ENCODE measurements at places on chromosomes 12 and 14.

DNA sequence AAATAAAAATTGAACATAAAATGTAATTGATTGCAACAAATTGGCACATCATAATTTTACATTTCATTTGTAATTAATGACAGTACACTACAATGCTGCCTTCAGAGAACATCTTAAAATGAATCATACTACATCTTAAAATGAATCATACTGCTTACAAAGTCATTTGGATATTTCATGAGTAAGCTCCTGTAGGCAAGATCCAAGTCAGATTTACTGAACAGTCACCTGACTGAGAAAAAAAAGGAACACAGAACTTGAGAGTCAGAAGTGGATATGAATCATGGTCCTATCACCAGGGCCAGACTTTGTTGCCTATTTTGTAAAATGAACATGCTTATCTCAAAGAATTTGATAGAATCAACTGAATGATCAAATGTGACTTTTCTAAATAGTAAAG is 32.7 kb upstream of the FBLN5 start:
- DNase-seq, result no peak

- no peak for DNase-seq
Observed at GRCh38 chr12:45089411-45090075, 38.6 kb upstream of the DBX2 start.

DNA sequence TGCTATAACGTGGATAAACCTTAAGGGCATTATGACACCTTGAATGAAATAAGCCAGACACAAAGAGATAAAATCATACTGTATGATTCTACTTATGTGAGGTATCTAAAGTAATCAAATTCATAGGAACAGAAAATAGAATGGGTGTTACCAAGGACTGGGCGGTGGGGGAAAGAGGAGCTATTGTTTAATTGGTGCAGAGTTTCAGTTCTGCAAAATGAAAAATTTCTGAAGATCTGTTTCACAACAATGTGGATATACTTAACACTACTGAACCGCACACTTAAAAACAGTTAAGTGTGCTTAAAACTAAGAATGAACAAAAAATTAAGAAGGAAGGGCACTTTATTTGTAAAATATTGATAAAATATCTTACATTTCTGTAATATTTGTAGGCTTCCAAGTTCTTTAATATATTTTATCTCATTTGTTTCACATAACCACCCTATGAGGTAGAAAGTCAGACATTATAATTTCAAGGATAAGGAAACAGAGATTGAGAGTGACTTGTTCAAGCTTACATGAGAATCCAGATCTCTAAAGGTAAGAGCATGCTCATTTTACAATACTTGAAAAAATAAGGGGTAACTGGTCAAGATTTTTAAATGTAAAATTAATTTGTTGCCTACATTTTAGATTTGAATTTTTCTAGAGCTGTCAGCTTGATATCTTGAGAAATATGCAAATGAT is 14.9 kb downstream of the LTA4H start:
- peak; percentile 37 for DNase-seq

DNA sequence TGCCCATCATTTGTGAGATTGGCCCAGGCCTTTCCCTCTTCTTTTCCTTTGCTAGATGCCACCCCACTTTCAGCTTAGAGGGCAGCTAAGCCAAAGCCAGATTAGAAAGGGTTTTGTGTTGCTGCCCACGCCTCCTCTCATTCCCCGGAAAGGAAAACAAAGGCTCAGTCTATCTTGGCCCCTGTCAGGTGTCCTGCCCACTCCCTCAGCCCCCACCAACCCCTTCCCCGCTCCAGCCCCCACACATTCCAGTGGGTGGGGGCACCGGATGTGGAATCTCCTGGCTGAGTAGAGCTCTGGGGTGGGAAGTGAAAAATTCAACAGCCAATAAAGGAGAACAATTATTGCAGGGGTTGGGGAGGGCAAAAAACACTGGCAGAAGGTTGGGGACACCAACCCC is 2.2 kb downstream of the BLOC1S1 start:
- DNase-seq, result no peak

- DNase-seq, result no peak
Observed at GRCh38 chr12:108582978-108583770, 14.7 kb downstream of the TMEM119 start.

- no peak for DNase-seq
Observed at GRCh38 chr12:108907839-108908351, 28.0 kb downstream of the DAO start.

All from Peyer's patch (tissue), 4 donors.